ENCODE measurements at places on chromosomes 7 and 10.

DNA sequence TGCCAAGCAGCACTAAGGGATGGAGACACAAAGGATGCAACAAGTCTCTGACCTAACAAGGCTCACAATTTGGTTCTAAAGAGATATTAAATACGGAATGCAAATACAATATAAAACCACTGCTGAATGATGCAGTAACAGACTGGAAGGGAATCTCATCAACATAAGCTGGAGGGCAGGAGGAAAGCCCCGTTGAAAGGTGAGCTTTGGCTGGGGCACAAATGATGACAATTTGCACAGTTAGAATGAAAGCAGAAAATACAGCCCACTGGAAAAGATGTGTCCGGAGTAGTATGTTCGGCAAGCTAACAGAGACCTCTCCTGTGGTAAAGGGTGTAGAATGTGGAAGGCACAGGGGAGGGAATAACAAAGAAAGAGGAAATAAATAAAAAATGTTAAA lies 26.1 kb downstream of the PAXIP1 start:
- DNase-seq, result no peak

- DNase-seq, result no peak
Measured at GRCh38 chr7:101468546-101469275, 106.0 kb downstream of the COL26A1 start.

GRCh38 chr7:716222-716621 lies 10.3 kb upstream of the DNAAF5 start:
- no peak for DNase-seq

DNA sequence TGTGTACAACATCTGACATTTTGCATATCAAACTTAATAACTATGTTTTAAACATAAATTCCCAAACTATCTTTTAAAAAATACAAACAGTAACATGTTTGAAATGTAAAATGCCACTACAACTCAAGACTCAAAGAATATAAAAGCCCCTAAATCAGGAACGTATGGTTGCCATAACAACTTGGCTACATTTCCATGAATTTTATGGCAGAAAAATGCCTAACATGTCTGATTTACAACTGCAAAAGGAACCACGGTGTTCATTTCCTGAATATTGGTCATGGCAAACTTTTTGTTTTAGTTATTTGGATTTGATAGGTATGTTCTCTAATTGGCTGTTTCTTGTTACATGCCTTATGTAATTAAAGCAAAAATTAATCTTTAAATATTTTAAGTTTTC lies 2.0 kb downstream of the SOSTDC1 start:
- DNase-seq, result no peak

DNA sequence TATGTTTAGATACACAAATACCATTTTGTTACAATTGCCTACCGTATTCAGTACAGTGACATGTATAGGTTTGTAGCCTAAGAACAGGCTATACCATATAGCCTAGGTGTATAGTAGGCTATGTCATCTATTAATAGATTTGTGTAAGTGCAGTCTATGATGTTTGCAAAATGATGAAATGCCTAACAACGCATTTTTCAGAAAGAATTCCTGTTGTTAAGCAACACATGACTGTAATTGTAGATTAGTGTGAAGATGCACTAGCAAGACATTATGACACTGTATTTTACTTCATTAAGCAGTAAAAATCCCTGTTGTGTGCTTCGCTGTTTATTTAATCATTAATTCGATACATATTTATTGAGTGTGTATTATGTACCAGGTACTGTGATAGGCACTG lies 446.0 kb downstream of the SUGCT start:
- DNase-seq, result no peak

DNA sequence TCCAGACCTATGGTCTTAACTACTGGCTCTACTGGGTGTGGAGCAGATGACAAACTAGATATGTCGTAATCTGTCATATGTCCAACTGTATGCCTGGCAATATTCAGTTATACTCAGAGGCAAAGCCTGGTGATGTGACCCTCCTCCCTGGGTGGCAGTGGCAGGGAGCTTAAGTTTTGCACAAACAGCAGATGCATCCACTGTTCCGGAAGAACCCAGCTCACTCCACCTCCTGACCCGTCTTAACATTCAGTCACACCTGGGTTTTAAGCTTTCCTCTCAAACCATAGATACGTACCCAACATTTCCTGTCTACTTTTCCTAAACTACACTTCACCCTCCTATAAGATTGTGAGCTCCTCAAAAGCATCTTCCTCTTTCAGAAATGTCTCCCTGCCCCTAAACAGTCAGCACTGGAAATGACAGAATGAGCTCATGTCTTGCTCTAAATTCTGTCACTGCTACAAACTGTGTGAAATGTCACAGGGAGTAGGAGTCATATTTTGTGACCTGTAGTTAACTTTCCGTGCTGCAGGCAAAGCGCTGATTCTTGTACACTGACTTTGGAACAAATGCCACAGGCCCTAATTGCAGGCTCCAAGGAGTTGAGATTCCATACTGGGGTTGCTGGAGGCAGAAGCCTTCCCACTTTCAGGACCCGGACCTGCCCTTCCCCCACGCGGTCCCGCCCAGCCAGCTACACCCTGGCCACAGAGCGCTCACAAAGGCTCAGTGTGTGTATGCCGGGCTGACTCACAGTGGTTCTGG lies 23.9 kb downstream of the SCD start:
- no peak for DNase-seq

- no peak for DNase-seq
Measured at GRCh38 chr7:18828994-18829857, 288.2 kb downstream of the TWIST1 start.

DNA sequence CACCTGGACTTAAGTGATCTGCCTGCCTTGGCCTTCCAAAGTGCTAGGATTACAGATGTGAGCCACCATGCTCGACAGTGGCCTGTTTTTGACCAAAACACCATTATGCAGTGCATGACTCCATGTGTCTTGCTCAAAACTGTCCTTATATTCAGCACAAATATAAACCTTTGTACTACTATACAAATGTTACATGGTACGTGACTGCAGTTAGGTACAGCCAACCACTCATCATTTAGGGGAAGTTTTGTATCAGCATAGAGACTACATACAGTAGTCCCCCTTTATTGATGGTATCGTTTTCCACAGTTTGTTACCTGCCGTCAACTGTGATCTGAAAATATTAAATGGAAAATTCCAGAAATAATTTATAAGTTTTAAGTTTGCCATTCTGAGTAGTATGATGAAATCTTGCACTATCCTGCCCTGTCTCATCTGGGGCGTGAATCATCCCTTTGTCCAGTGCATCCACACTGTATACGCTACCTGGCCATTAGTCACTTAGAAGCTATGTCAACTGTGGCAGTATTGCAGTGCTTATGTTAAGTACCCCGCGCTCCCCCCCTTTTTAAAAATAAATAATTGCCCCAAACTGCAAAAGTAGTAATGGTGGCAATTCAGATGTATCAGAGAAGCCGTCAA lies 23.3 kb upstream of the ZNF282 start:
- DNase-seq, result no peak

DNA sequence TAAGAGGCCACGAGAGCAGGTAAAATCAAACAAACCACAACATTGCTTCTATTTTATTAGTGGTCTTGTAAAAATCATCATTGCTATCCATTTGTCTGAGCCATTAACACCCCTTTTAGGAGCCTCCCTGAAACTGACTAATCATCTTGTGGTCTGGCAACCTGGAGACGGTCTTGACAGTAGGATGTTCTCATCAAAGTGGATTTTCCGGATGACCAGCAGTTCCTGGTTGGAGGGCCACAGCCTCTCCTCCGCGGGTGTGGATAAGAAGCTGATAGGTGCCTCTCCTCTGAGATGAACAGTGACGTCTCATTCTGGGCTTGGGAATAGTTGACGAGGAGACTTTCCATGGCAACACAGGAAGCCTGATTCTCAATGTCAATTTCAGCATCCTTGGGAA lies 490.7 kb downstream of the TYW1 start:
- no peak for DNase-seq

Measured in NCI-H187 treated with DMSO at 0.1 percent for 48 hours (cell line).